ENCODE measurements at places on chromosomes 13 and 19.

DNA sequence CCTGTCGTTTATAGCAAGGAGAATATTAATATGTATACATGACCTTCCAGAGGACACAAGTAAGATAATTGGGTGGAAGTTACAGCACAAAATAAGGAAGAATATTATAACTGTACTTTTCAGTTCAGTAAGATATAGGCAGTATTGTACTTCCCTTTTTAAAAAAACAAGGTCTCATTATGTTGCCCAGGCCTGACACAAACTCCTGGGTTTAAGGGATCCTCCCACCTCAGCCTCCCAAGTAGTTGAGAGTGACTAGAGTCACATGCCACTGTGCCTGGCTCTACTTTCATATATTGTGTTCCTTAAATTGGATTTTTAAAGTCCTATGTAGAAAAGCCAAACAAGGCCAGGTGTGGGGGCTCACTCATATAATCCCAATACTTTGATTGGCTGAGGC lies 19.5 kb upstream of the MAB21L1 start:
- DNase-seq = no peak

- DNase-seq = no peak
These were observed 1418.4 kb downstream of the UQCRFS1 start for GRCh38 chr19:27794494-27795042.

GRCh38 chr19:18273561-18274218 lies 562 bp downstream of the IQCN start:
- no peak for DNase-seq

- no peak for DNase-seq
These were observed 37.3 kb downstream of the COL4A1 start for GRCh38 chr13:110269509-110270185.

DNA sequence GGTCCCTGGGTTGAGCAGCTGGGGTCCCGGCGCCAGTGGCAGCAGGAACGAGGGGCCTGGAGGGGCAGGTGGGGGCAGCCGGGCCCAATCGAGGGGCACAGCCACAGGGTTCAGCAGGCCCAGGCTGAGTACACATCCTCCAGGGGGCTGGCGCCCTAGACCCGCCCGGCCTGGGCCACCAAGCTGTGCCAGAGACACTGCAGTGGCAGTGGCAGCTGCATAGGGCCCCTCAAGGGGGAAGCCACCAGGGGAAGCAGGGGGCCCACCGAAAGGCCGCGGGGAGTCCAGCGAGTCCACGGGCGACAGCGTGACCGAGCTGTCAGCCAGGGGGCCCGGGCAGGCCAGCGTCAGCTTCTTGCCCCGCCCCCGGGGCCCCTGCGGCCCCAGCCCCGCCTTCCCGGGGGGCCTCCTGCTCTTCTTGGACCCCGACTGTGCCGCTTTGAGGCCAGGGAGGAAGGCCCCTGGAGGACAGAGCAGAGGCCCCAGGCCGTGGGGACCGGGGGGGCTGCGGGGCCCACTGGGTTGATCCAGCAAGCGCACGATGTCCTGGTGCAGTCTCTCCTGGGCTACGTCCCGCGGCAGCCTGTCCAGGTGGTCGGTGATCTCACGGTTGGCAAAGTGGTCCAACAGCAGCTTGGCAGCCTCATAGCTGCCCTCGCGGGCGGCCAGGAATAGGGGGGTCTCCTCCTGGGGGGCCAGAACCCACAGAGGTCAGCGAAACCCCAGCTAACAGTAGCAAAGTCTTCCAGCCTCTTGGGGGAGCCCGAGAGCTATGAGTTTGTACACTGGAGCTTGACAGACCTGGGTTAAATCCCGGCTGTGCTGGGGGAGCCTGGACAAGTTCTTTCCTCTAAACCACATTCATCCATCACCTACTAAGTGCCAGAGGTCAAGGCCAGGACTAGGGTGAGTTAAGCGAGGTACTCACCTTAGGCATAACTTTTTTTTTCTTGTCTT lies 39.5 kb downstream of the NOTCH3 start:
- DNase-seq = no peak

DNA sequence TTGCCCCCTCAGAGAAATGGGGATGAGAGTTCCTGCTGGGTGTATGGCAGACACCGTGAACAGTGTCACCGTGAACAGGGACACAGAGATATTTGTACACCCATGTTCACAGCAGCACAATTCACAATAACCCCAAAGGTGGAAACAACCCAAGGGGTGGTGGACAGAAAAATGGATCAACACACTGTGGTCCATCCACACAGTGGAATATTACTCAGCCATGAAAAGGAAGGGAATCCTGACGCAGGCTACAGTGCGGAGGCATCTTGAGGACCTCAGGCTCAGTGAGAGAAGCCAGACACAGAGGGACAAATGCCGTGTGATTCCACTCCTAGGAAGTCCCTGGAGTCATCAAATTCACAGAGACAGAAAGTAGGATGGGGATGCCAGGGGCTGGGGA lies 7.6 kb upstream of the CELF5 start:
- DNase-seq = no peak

DNA sequence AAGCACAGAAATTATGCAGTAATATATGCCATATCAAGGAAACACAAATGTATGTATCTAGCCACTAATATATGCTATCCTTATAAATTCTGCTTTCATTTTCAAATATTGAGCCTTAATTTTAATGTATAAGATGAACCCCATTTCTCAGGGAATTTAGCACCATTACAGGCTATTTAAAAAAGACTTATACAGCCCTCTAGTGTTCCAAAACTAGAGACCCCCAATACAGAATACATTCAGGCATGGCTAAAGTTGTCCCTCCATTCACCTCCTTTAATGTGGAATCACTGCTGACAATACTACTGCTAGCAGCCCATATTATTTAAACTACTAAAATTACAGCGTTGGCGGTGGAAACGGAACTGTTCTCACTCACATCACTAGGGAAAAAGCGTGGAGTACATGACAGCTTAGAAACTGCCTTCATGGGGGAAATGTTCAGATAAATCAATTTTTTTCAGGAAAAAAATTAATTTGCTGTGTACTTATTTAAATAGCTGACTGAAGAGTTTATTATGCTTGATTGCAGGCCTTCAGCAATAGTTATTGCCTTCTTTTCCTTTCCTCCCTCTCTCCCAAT lies 541.0 kb downstream of the PCDH9 start:
- DNase-seq = peak; percentile 5

GRCh38 chr13:28325022-28325421 lies 169.9 kb downstream of the FLT1 start:
- DNase-seq = no peak

DNA sequence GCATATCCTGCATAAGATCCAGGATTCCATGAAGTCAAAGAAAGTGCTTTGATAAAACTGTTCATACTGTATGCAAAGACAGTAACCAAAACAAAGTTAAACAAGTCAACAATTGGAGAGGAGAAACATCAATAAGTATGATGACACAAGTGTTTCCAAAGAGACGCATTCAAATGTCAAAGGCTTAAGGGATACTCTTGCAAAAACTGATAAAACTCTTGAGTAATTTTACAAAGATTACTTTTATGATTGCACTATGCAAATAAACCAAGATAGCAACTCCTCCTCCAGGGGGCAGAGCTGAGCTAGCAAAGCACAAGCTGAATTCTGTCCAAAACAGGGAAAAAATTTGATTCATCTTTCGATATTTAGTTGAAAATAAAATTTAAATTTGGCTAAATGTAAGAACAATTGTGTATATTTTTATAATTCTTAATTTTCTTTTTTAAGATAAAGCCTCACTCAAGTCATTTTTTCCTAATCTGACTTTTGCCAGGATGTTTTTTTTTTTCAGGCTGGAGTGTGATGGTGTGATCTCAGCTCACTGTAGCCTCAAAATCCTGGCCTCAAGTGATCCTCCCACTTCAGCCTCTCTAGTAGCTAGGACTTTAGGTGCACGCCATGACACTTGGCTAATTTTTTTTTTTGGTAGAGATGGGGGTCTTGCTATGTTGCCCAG lies 84.0 kb downstream of the MZT1 start:
- DNase-seq = no peak

DNA sequence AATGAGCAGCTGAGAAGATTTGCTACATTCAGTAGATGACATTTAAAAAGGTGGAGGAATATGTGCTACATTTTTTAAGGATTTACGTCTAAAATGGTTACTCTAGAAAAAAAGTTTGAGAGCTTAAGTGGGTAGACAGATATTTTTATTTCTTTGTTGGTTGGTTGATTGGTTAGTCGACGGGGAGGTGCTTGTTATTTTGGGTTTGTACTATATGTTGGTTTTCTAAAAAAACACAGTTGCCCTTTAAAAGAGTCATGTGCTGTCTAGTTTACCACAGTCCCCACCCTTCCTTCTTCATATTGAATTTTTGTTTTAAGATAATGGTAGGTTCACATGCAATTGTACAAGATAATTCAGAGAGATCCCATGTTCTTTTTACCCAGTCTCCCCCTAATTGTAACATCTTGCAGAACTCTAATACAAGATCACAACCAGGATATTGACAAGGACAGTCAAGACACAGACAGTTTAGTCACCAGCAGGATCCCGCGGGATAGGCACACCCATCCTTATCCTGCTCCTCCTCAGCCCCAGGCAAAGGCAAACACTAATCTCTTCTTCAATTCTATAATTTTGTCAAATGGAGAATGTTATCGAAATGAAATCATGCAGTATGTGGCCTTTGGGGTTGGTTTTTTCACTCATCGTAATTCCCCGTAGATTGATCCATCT lies 171.4 kb downstream of the FOXO1 start:
- no peak for DNase-seq

DNA sequence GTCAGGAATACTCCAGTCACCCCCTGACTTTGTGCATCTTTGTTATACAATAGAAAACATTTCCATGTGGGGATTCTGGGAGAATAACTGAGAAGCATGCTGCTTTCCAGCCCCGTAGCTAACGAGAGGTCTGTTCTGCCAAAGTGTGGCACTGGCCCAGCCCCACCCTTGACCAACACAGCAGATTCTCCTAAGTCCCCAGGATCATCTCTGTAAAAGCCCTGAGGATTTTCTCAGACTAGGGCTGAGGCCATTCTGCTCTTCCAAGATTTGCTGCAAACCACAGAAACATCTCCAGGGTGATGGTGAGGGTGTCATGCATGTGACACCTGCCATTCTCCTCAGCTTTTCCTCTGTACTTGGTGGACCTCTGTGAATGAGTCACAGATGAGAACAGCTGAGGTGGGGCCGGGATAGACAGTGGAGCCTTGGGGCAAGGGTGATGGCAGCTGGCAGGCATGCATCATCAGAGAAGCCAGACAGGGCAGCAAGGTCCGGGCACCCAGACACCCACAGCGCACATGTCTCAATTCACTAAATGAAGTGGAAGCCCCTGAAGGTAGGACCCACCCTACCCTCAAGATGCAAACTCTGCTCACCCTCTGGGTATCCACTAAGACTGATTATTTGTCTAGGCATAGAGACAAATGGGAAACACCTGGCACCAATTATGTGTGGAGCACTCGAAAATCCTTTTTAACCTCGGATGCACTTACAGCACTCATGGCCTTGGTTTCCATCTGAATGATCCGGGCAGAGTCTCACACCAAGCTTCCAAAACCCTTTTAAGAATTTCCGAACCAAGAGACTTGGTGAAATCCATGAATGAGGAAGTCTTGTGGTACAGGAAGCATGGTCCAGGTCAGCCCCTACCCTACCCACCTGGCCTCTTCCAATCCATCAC lies 20.1 kb upstream of the DOCK9 start:
- no peak for DNase-seq

GRCh38 chr13:79593641-79594275 lies 112.8 kb downstream of the NDFIP2 start:
- no peak for DNase-seq

DNA sequence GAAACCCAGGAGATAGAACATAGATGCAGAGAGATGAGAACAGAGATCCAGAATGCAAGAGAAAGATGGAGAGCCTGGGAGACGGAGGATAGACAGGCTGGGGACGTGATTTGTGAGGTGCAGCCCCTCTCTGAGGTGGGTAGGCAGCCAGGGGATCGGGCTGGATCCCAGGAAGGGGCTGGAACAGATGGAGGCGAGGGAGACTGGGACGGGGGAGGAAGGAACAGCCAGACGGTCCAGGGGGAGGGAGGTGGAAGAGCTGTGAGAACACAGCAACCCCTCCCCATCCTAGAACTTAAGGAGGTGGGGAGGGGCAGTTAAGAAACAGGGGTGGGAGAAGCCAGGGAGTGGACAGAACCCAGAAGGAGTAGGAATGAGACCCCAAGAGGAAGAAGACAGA lies 3.1 kb downstream of the SLC17A7 start:
- no peak for DNase-seq

DNA sequence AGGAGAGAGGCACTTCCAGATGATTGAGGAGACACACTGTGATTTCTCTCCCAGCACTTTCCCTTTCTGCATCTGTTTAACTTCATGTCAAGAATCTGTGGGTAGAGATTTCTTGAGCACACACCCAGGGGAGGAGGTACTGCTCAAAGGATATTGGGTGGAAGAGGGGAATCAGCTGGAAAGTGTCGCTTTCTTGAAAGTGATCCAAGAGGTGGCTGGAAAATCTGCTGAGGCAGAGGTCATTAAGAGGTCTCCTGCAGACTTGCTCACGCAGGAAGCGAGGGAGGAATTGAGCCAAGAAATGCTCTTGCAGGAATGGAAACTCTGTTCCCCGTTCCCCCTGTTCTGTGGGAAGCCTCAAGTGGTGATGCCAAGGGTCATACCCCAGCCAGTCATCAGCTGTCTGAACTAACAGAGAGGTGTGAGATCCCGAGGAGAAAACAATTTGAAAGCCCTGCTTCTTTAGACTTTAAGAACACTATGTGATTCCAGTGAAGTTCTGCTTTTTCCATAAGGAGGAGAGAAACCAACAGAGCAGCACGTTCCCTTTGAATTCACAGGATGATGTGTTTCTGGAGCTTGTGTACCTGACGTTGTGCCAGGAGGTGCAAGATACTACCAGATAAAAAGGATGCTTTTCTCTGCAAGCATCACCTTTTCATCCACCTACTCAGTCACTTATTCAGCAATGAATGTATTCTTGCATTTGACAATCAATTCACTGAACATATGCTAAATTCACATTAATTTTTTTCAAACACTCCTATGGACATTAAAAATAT lies 163.4 kb upstream of the GPR12 start:
- DNase-seq = no peak

GRCh38 chr13:83333614-83334388 lies 548.5 kb downstream of the SLITRK1 start:
- DNase-seq = no peak

- no peak for DNase-seq
These were observed 592.9 kb downstream of the KCTD12 start for GRCh38 chr13:76293346-76293745.

DNA sequence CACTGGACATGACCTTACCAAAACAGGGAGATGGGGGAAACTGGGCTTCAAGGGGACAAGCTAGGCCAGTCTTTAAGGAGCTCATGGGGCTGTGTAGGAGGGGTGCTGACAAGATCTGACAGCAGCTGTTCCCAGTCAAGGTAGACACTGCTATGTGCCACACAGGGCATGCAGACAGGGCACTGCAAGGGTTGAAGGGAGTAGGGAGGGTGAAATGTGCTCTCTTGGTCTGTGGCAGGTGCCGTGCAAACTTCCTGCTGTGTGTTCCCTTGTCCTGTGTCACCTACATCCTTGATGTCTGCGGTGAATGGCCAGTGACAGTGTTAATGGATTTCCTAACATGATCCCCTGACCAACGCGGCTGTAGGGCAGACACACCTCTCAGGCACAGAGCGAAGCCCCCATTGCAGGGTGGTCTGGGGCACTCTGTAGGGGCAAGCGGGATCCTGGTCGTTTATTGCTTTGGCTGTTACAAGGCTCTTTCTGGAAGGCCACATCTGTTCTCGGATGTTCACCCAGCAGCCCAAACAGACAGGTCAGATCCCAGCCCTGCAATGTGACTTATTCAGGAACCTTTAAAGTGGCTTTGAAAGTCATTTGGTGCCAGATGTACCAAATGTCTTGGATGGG lies 199.5 kb upstream of the ZNF536 start:
- DNase-seq = no peak

GRCh38 chr19:11346104-11346940 lies at the start of the genes CCDC159 and TMEM205:
TSS of gene CCDC159 (plus strand) at chr19:11346519. CDS start at chr19:11346607, 88 bp downstream.
TSS of gene TMEM205 (minus strand) at chr19:11346268. CDS start at chr19:11345619, 649 bp downstream.
- DNase-seq = peak; percentile 93

All from NCI-H1417 treated with DMSO at 0.1 percent for 48 hours (cell line).